ENCODE measurements at places on chromosomes 2 and 18.
A peak's percentile ranks its signal among the peaks of the same experiment; 100 is the strongest.

DNA sequence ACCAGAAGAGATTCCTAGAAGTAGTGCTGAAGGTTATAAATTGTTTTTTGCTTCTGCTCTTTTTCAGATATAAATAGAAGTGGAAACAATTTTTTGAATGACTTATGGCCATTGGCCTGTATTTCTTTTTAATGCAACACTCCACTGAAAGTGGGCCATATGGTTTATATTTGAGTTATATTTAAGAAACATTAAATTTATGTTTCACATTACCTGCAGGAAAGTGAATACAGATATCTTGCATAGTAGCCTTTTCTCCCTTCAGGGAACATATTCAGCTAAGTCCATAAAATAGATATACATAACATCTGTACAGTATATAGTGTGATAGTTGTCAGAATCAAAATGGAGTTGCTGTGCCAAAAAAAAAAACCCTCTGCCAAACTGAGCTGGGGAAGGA lies 53.1 kb upstream of the EFEMP1 start:
- no peak for DNase-seq

DNA sequence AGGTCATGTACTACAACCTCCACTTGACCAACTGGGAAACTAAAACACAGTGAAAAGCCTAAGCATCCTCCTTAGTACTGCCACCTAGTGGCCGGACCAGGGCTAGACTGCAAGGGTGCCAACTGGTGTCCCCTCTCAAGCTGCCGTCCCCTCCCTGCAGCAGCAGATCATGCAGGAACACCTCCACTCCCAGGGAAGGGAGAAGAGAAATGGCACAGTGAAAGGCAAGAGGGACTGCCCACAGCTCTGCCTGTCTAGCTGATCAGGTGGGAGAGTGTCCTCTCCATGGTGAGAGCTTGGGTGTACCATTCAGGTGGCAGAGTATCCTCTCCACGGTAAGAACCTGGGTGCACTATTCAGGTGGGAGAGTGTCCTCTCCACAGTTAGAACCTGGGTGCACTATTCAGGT lies 78.1 kb downstream of the AAK1 start:
- DNase-seq = peak; percentile 70

- DNase-seq = no peak
Observed at GRCh38 chr2:169715379-169716237, 18.0 kb upstream of the KLHL23 start.

DNA sequence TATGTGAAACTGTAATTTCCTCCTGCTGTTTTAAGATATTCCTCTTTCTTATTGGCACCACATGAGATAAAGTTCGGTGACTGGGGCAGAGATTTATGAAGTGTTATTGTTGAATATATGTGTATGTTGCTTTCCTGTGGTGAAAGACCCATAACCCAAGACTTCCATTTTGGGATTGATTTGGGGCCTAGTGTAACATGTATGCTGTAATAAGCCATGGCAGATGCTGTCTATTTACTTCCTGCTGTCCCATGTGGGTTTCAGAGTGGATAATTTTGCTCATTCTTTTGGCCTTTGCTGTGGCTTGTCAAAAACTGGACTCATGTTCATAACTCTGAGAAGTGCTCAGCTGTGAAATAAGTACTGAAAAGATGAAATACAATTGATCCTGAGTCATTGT lies 10.8 kb upstream of the MYO1B start:
- DNase-seq = no peak

DNA sequence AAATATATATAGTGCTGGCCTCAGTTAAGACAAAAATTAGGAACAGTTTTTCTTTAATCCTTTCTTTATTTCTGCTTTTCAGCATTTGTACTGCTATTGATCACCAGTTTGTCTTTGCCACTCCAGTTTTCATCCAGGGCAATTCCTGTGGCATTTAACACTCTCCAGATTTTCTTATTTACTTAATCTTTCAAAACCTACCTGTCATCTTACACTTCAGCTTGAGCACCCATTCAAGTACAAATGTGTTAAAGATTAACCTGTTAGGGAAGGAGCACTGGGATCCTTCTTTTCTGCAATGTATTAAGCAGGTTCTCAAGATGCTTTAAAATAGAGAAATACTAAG lies 101.8 kb upstream of the SCN1A start:
- no peak for DNase-seq

DNA sequence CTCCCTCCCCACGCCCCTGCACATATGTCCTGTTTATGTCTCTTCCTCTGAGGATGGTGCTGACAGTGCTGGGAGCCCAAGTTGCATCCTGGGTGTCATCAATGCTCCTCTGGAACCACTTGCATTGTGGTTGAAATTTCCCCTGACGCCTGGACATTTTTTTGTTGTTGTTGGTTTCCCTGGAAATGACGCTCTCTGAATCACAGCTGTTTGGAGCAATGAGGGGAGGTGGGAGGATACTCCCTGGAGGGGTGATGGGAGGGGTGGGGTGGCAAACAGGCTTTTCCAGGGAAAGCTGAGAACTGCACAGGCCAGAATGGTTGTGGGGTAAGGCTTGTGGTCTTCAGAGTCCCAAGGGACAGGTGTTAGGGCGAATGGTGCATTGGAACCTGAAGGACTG lies 29.6 kb downstream of the CELF4 start:
- DNase-seq = no peak

DNA sequence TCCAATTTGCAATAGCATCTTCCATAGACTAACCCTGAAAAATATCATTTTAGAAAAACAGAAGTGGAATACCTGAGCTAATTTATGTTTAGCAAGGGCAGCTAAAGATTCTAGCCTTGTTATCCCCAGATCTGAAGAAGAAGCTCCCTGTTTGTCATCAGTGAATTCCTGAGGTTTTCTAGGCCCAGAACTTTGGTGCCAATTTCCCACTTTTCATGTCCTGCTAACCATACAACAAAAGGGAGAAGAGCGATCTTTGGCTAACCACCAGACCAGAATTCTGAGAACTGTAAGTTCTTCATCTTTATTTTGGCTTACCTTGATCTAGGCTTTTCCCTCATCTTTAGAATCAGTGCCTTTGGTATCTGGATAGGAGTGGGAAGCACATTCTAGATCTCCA lies 51.3 kb upstream of the RASGRP3 start:
- no peak for DNase-seq

DNA sequence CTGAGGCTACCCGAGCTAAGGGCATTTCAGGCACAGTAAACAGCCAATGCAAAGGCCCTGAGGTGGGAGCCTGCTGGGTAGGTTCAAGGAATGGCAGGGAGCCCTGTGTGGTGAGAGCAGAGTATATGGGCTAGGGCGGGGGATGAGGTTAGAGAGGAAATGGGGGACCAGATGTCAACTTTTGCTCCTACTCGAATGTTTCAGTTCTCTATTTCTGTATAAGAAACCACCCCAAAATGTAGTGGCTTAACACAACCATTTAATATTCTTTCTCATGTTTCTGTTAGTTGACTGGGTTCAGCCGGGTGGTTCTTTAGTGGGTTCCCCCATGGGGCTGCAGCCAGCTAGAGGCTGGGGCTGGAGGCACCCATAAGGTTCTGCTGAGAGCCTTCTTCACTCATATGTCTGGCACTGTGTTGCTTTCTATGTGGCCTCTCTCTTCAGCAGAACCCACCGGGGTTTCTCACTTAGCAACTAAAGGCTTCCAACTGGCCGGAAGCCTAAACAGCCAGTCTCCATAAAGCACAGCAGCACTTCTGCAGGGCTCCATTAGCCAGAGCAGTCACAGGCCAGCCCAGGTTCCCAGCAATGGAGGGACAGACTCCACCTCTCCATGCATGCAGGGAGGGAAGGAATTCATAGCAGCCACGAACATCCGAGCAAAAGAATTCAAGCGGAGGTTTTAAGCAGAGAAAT lies 5.6 kb upstream of the ATOH8 start:
- peak; percentile 15 for DNase-seq

GRCh38 chr2:198441901-198442300 lies 637.5 kb downstream of the PLCL1 start:
- no peak for DNase-seq

GRCh38 chr2:10417551-10418335 lies 30.4 kb downstream of the ODC1 start:
- DNase-seq = no peak

GRCh38 chr2:113376913-113377445 lies 60.5 kb upstream of the ZNG1B start:
- peak; percentile 48 for DNase-seq

- peak; percentile 45 for DNase-seq
Observed at GRCh38 chr2:199462956-199463692, 5.4 kb upstream of the SATB2 start.

GRCh38 chr2:178059681-178060080 lies 12.9 kb downstream of the PDE11A start:
- no peak for DNase-seq

DNA sequence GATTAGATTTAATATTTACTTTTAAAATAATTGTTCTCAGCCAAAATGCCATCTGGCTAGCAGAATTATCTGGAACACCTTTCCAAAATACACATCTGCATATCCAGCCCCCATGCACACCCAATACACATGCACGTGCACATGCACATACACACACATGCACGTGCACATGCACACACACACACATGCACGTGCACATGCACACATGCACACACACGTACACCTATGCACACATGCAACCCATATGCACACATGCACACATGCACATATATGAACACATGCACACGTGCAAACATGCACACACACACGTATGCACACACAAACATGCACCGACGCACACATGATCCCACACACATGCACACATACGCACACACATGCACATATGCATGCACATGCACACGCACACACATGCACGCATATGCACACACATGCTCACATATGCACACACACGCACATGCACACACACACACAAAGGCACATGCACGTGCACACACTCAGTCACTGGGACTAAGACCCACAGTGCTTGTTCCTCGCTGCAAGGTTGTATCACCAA lies 53.5 kb downstream of the COPS8 start:
- no peak for DNase-seq

DNA sequence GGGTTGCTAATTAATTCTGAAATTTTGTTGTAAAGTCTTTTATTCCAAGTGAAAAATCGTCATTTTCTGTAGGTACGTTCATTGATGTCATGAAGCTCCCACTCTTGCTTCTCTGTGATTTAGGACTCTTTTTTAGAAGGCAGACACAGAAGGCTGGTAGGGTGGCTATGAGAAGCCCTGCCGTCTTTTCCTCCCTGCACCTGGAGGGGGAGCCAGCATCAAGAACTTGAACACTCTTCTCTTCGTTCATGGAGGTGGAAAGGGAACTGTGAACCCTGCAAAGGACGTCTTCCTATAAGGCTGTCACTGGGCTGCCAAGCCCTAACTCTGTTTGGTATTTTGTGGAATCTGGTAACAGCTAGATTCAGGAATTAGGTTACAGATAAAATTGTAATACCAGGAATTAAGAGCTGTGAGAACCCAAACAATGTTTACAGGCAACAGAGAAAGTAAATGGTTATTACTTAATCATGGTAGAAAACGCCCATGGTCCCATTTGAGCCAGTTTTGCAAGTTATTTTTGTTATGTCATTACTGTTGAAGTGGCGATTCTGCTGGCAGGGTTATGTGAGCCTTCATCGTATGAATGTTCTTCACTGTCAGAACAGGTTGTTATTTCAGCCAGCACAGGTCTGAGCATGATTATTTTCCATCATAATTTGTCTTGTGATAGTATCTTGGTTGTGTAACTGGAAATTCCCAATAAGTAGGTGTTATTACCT lies 112.2 kb downstream of the OSBPL6 start:
- DNase-seq = no peak

GRCh38 chr2:148725564-148725963 lies 81.0 kb downstream of the EPC2 start:
- no peak for DNase-seq

DNA sequence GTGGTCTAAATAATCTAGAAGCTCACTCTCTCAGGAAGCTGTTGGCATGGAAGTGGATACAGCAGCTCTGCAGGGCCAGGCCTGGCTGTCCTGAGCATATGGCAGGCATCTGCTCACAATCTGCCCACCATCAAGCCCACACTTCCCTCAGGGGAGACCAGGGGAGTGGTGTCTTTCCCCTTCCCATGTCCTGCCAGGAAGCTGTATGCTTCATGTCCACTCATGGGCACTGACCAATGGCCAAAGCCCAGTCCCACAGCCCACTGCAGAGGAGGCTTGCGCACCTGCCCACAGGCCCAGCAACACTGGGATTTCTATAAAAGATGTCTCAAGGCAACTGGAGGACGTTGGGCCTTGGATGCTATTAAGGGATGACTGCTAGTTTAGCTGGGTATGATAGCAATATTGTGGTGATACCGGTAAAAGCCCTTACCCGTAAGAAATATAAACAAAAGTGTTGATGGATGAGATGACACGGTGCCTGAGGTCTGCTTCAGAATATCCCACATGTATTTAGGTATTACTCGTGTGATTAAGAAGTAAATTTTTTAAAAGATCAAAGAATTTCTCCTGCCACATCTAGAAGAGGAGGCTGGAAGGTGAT lies 106.7 kb upstream of the CTDP1 start:
- DNase-seq = no peak

DNA sequence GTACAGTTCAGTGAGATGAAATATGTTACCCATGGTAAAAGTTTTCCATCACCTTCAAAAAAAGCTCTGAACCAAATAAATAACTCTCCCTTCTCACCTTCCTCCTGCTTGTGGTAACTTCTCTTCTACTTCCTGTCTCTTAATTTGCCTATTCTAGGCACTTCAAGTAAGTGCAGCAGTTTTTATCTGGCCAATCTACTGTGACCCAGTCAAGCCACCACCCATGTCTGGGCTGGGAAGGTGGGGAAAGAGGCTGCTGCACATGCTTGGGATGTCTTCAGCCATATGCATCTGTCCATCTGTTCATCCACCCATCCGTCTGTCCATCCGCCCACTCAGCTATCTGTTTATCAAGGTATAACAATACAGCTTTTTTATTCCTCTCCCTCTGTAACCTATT lies 31.6 kb downstream of the ZNF532 start:
- peak; percentile 2 for DNase-seq

DNA sequence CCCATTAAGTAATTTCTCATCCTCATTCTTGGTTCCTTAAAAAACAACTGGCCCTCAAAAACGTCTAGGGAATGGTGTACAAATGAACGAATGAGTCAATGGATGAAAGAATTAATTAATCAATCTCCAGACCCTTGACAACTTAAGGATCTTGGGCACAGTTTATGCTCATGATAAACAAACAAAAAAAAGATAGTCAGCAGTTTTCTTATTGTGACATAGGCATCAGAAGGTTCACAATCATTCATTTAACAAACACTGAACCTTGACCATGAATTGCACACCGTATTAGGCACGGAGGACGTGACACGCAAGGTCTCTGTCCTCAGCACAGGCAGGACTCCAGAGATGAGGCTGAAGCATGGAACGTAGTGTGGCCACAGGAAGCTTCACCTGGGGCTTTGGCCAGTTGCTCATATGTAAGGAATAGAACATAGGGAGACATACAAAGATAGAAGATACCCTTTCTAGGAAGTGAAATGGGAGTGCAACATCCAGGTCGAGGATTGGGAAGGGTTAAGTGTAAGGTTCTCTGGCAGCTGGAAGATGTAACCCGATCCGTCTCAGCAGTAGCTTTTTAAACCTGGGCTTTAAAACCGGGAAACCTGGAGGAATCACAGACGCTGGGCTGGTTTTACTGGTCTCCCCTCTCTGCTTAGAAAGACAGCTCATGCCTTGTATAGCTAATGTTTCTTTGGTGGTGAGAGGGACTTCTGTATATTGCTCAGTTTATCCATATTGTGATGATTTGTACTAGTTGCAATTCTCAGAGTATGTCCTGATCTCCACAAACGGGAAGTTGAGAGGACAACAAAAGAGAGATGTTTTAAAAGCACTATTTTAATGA lies 8.9 kb upstream of the LTBP1 start:
- no peak for DNase-seq

GRCh38 chr2:66748939-66749338 lies 314.0 kb downstream of the MEIS1 start:
- no peak for DNase-seq

GRCh38 chr2:236748385-236748784 lies 178.8 kb downstream of the ACKR3 start:
- DNase-seq = no peak
